ENCODE measurements at places on chromosomes 3 and 15. TPM values are rescaled to one million over a fixed set of nuclear protein-coding genes. Genes with fewer than 3 reads are reported as not detected.

Gene BTD
- polyA plus RNA-seq: 26.6 TPM

Gene PPP1R14D
- not detected for polyA plus RNA-seq

DNA sequence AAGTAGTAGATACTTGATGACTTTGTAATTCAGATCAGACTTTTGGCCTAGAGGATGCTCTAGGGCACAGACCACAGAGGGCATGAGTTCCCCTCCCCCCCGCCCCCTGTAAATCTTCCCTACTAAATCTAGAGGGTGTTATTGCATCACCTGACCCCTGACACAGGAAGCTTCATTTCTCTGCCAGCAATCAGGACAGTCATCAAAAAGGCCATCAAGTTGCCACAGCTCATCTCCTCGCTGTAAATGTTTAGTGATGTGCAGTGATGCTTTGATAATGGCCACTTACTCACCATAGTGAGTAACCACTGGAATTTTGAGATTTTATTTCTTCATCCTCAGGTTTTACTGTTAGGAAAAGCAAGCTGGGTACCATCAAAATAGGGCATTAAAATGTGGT lies 289.2 kb upstream of the CHRM5 start:
- DNase-seq: no peak

DNA sequence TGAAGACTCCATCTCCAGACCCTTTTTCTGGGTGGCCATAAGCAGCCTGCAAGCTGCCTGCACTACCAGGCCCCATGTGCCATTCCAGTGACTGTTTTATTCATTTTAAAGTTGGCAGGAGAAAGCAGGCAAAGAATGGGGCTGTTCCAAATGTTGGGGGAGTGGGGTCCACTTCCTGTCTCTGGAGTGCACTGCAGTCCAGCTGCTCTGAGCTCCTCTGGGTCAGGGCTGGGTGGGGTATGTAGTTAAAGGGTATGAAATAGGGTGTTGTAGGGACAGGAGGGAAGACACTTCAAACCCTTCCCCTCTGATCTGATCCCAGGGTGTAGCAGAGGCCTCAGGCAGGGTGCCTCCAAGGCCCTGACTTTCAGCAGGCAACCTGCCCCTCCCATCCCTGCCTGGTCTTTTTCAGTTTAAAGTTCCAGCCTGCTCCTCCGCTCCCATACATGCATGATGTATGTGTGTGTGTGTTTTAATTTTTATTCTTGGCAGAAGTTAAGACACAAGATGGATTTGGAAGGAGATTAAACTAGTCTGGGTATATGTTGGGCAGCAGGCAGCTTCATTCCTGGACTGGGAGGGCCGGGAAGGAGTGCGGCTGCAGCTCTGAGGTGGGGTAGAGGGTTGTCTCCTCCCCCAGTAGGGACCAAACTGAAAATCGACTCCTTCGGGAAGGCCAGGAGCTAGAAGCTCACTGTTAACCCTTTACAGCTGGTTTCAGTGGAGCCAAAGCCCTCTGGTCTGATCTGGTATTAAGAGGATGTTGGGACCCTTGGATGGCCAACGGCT lies 17.3 kb downstream of the BOC start:
- DNase-seq: no peak

Gene FGD5
- polyA plus RNA-seq: not detected

DNA sequence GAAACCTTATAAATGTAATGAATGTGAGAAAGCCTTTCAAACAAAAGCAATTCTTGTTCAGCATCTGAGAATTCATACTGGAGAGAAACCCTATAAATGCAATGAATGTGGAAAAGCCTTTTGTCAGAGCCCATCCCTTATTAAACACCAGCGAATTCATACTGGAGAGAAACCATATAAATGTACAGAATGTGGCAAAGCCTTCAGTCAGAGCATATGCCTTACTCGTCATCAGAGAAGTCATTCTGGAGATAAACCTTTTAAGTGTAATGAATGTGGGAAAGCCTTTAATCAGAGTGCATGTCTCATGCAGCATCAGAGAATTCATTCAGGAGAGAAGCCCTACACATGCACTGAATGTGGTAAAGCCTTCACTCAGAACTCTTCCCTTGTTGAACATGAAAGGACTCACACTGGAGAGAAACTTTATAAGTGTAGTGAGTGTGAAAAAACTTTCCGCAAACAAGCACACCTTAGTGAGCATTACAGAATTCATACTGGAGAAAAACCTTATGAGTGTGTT lies 5.3 kb downstream of the ZNF501 start:
- DNase-seq: no peak

Gene EPHB1
- polyA plus RNA-seq: 0.50 TPM

GRCh38 chr15:42510258-42511006 lies 15.0 kb downstream of the SNAP23 start:
- no peak for DNase-seq

Gene LRRC34
- 1.6 TPM for polyA plus RNA-seq

DNA sequence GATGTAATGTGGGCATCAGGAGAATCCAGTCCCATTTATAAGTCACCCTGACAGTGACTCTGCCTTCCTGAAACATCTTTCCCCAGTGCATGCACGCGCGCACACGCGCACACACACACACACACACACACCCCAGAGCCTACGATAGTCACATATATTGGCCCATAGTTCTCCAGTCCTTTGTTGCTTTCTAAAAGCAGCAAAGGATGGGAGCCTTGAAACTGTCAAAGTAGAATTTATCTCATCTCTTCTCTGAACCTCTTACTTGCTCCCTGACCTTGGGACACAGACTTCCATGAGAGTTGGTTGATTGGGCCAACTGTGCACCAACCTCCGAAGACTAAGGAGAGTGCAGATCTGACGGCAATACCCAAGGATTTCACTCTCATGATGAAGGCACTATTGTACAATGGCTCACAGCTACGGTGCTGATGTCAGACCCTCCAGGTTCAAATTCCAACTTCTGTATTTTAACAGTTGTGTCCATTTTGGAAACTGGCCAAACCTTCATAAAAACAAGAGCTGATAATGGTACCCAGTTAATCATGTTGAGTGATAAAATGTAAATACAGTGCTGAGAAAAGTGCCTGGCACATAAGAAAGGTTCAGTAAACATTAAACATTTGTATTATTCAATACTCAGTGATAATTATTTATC lies 8.3 kb downstream of the CPA3 start:
- no peak for DNase-seq

Gene TAGLN3
- 0.09 TPM for polyA plus RNA-seq

Measured in BJ (cell line).